Fibroblast of villous mesenchyme (primary cell): ENCODE measurements at places on chromosomes 5 and 9.

GRCh38 chr9:136333045-136333444 lies 5.7 kb downstream of the GPSM1 start:
- DNase-seq = no peak

DNA sequence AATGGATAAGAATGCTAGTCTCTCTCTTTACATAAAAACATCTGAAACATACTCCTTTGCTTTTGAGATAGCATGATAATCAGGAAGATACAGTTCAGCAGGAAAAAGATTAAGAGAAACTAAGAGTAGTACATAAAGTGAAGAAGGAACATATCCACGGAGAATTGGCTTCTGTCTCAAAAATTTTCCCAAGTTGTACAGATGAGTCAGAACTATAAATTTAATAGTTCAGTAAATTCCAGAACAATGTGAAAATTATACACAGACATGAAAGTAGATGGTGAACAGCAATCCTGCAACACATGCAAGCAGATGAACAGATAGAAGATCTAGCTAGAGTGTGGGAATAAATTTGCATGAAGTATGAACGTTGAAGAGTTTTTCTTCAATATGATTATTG lies 691.4 kb upstream of the RIOK2 start:
- peak; percentile 43 for DNase-seq

DNA sequence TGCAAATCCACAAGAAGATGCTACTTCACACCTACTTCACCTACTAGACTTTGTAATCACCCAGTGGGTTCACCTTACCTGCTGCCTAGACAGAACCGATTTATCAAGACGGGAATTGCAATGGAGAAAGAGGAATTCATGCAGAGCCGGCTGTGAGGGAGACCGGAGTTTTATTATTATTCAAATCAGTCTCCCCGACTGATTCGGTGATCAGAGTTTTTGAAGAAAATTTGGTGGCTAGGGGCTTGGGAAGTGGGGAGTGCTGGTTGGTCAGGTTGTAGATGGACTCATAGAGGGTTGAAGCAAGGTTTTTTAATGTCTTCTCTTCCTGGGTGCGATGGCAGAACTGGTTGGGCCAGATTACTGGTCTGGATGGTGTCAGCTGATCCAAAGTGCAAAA lies 23.4 kb downstream of the SFXN1 start:
- no peak for DNase-seq

GRCh38 chr9:127437497-127438264 lies 13.5 kb downstream of the ZNF79 start:
- no peak for DNase-seq

- DNase-seq = no peak
Measured at GRCh38 chr9:76893395-76893932, 12.4 kb downstream of the PRUNE2 start.

DNA sequence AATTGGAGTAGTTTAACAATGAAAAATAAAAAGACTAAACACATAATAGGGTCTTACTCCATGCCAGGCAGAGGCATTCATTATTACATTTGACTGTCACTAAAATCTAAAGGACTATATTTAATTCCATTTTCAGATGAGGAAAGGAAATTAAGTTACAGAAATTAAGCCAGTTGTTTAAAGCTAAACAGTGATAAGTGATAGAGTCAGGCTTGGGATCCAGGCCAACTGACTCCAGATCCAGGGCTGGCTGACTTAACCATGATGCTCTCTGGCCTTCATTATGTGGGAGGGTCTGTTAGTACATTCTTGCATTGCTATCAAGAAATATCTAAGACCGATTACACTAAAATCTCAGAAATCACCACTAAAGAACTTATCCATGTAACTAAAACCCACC lies 107.2 kb downstream of the ARHGEF28 start:
- DNase-seq = no peak

DNA sequence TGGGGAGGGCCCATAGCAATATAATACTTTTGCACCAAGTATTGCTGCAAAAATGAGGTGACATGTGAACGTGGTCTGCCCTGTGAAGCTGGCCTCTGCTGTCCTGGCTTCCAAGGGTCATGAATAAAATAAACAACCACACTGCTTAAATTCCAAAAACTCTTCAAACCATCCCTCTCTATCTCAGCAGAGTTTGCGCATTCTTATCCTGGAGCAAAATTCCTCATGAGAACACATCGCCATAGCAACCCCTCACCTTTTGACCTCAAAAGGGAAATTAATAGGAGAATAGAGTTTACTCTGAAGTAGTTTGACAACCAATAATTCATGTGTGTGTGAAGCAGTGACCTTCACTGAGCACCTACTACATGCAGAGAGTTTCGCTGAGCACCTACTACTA lies 342.9 kb downstream of the SPOCK1 start:
- peak; percentile 12 for DNase-seq

DNA sequence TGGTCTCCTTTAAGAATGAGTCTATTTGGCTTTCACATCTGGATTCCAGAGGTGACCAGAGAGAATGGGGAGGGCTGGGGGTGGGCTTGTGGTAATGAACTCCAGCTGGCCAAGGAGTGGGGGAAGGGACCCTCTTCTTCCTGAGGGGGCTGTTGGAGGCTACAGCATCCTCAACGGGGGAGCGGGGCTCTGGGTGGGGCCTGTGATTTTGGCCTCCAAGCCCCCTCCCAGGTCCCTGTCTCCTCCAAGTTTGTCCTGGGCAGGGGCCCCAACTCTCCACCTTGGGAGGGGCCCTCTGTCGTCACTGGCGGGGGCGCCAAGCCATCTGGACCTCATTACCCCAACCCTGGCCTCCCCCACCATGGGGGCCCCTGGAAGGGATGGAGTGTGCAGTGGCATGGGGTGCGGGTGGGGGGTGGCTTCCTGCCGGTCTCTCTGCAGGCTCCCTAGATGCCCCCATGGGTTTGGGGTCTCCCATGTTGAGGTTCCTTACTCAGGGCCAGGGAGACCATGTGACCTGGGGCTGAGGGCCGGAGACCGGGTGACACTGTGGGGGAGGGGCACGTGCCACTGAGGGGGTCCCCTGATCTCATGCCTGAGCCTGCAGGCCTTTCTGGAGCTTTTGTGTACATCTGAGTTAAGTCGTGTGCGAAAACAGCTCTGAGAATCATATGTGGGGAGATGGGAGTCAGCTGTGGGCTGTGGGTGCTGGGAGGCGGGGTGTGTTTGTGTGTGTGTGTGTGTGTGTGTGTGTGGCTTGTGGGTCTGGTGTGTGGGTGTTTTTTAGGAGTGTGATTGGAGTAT lies 32.4 kb downstream of the GOLGA2 start:
- peak; percentile 72 for DNase-seq

DNA sequence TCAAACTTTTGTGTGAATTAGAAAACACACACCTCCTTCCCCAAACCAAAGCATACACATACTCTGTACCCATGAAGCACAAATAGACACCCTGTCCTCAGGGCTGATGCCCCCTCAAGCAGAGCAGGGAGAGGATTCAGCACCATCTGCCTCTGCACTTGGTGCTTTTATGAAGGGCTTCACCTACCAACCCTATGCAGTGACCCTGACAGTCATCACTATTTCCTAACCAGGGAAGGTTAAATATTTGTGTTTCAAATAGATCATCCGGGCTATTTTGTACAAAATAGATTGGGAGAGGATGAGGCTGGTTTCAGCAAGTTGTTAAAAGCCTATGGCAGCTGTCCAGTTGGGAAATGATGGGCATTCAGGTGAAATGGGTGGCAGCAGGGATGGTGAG lies 396.2 kb downstream of the ZSWIM6 start:
- no peak for DNase-seq

GRCh38 chr5:54764102-54765090 lies 221.0 kb downstream of the ESM1 start:
- no peak for DNase-seq

- no peak for DNase-seq
Measured at GRCh38 chr5:103327451-103327850, 68.9 kb downstream of the MACIR start.

DNA sequence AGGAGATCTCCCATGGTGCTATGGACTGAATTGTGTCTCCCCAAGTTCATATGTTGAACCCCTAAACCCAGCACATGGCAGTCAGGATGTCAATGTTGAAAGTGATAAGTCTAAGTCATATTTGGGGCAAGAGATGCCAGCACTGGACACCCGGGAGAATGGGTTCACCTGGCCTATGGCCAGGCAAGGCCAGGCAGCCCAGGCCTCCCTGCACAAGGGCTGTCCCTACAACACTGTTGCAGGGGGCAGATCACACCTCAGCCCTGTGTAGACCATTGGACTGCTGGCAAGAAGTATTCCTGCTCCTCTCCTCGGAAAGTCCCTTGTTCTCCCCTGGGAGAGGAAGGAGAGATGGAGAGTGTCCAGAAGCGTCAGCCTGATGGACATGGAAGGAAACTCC lies 240.5 kb downstream of the GADD45G start:
- no peak for DNase-seq

- no peak for DNase-seq
Measured at GRCh38 chr5:124912638-124913328, 166.3 kb upstream of the ZNF608 start.

DNA sequence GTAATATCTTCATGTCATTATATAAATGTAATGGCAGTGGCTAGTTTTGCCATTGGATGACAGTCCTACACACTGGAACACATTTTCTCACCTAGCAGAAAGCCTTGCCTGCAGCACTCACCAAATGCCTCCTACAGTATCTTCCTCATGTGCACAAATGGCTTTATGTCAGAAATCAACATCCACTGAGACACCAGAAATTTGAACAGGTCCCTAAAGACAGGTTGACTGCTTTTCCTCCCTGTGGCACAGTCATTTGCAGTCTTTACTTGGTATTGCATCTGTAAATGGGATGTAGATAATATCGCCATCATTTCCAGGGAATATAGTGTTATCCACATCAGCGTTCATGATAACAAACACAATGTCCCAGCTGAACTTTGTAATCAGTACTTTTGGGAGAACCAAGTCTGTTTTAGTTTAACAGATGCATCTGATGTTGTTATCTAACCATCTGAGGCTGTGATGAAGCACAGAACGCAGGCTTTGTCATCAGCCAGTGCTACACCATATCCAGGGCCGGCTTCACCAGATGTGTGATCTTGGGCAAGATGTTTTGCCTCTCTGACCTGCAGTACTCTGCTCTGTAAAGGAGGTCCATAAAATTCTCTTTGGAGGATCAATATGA lies 83.9 kb upstream of the TAS2R1 start:
- peak; percentile 78 for DNase-seq
